Aortic smooth muscle cell (primary cell): ENCODE measurements at places on chromosomes 4 and X. TPM values are rescaled to one million over a fixed set of nuclear protein-coding genes. Genes with fewer than 3 reads are reported as not detected.

Gene ADGRG2
- 0.13 TPM in 1 of 2 replicates, not detected in the other for total RNA-seq

Gene SCML2
- 1.2 TPM in 2 replicates for total RNA-seq

Gene HAUS3
- total RNA-seq = 6.5 and 8.2 TPM in 2 replicates

Gene MND1
- 5.1 and 6.9 TPM in 2 replicates for total RNA-seq

Gene CXorf49
- total RNA-seq = not detected in 2 replicates

Gene CXCL1
- 1.3 and 4.5 TPM in 2 replicates for total RNA-seq

Gene TREX2
- 3.5 and 4.9 TPM in 2 replicates for total RNA-seq

Gene WDFY3
- total RNA-seq = 58.9 and 73.8 TPM in 2 replicates

Gene PALLD
- 39.8 and 87.2 TPM in 2 replicates for total RNA-seq

Gene NAP1L2
- total RNA-seq = 1.2 and 2.2 TPM in 2 replicates

Gene RNF212
- total RNA-seq = 0.44 and 0.53 TPM in 2 replicates

Gene CABS1
- total RNA-seq = not detected in 2 replicates

Gene SLBP
- total RNA-seq = 57.4 and 77.0 TPM in 2 replicates

Gene SPATA4
- total RNA-seq = 0.12 TPM in 1 of 2 replicates, not detected in the other

Gene CLGN
- total RNA-seq = 0.26 and 0.81 TPM in 2 replicates

Gene NRK
- 0.13 and 1.2 TPM in 2 replicates for total RNA-seq

Gene FBXO8
- 45.4 and 48.1 TPM in 2 replicates for total RNA-seq

Gene SPANXN2
- not detected in 2 replicates for total RNA-seq

Gene LAP3
- 119 and 135 TPM in 2 replicates for total RNA-seq

Gene SLC6A8
- 9.5 and 11.9 TPM in 2 replicates for total RNA-seq

Gene SRPX
- total RNA-seq = 65.0 and 70.6 TPM in 2 replicates

Gene CSN1S1
- total RNA-seq = not detected in 2 replicates

Gene MAGEA10
- not detected in 2 replicates for total RNA-seq

Gene HCFC1
- total RNA-seq = 11.8 and 12.7 TPM in 2 replicates

Gene LINC00632
- total RNA-seq = 5.7 and 8.4 TPM in 2 replicates

Gene SSX3
- total RNA-seq = not detected in 2 replicates

Gene PABPC1L2A
- not detected in 2 replicates for total RNA-seq

Gene FGFBP1
- total RNA-seq = not detected in 2 replicates

Gene DUX4
- not detected in 2 replicates for total RNA-seq

Gene ZAR1
- 0.06 TPM in 1 of 2 replicates, not detected in the other for total RNA-seq

Gene SERPINA7
- total RNA-seq = not detected in 2 replicates

Gene ZC4H2
- 3.3 and 3.7 TPM in 2 replicates for total RNA-seq

Gene UPF3B
- 2.0 and 2.2 TPM in 2 replicates for total RNA-seq

Gene HTN1
- not detected in 2 replicates for total RNA-seq

Gene CPE
- total RNA-seq = 19.4 and 73.0 TPM in 2 replicates

Gene SLC9B1
- 2.9 and 4.9 TPM in 2 replicates for total RNA-seq

Gene INPP4B
- total RNA-seq = 47.8 and 51.9 TPM in 2 replicates

Gene BEND2
- not detected in 2 replicates for total RNA-seq

Gene REPS2
- 0.37 and 0.40 TPM in 2 replicates for total RNA-seq

Gene CCNB3
- 0.12 and 0.26 TPM in 2 replicates for total RNA-seq

Gene LIMCH1
- total RNA-seq = 35.9 and 58.1 TPM in 2 replicates

Gene GPAT3
- 1.4 and 5.0 TPM in 2 replicates for total RNA-seq

Gene PYURF
- total RNA-seq = 75.4 and 81.0 TPM in 2 replicates

Gene PSAPL1
- total RNA-seq = not detected in 2 replicates
